ENCODE measurements at places on chromosomes 13 and 19. TPM values are rescaled to one million over a fixed set of nuclear protein-coding genes. Genes with fewer than 3 reads are reported as not detected.

Gene UPF1
- total RNA-seq = 75.6 TPM

Gene TPTE2
- total RNA-seq = 0.32 TPM

Gene KCNN4
- total RNA-seq = 4.1 TPM

Gene KLK14
- total RNA-seq = 0.71 TPM

Gene DACH1
- 5.4 TPM for total RNA-seq

Gene ZNF579
- total RNA-seq = 13.1 TPM

Gene SLC27A1
- total RNA-seq = 12.0 TPM
